ENCODE measurements at places on chromosomes 4 and X. TPM values are rescaled to one million over a fixed set of nuclear protein-coding genes. Genes with fewer than 3 reads are reported as not detected.

GRCh38 chr4:141290771-141291170 lies 70.1 kb downstream of the ZNF330 start:
- H3K36me3 ChIP-seq, result peaks cover 11% of the 10 kb centered on the region
- no peaks in the 10 kb centered on the region for H3K27me3 ChIP-seq
- H3K27ac ChIP-seq, result no peak overlapping the region
- no peak for DNase-seq

- no peak overlapping the region for H3K4me3 ChIP-seq
- H3K27ac ChIP-seq, result no peak overlapping the region
- DNase-seq, result no peak
Observed at GRCh38 chr4:156223985-156224384, 270.3 kb upstream of the CTSO start.

DNA sequence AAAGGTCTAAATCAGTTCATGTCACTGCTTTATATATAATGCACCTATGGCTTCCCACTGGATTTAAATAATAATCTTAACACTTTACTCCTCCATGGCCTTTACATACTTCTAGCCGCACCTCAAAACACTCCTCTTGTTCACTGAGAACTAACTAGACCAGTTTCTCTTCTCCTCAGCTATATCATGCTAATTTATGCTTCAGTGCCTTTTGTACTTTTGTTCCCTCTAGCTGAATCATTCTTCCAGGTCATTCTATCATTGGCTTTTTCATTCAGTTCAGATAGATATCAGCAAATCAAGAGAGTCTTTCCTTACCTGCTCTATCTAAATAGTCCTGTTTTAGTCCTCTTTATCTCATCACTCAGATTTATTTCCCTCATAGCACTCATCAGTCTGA lies 64.2 kb downstream of the TET2 start:
- H3K27me3 ChIP-seq, result no peaks in the 10 kb centered on the region
- peaks cover 15% of the 10 kb centered on the region for H3K4me1 ChIP-seq
- no peak overlapping the region for H3K4me3 ChIP-seq
- H3K36me3 ChIP-seq, result peaks cover 5% of the 10 kb centered on the region

GRCh38 chrX:5857232-5857631 lies 371.4 kb downstream of the NLGN4X start:
- no peak overlapping the region for H3K27ac ChIP-seq
- DNase-seq, result no peak
- H3K36me3 ChIP-seq, result no peaks in the 10 kb centered on the region
- no peaks in the 10 kb centered on the region for H3K4me1 ChIP-seq
- no peak overlapping the region for H3K4me3 ChIP-seq

GRCh38 chr4:59553063-59553720 lies 1646.9 kb upstream of the ADGRL3 start:
- H3K4me1 ChIP-seq, result peaks cover 7% of the 10 kb centered on the region
- H3K27me3 ChIP-seq, result no peaks in the 10 kb centered on the region
- no peaks in the 10 kb centered on the region for H3K36me3 ChIP-seq
- DNase-seq, result peak; percentile 47

- H3K27me3 ChIP-seq, result no peaks in the 10 kb centered on the region
- DNase-seq, result no peak
- H3K36me3 ChIP-seq, result peaks cover 19% of the 10 kb centered on the region
- no peaks in the 10 kb centered on the region for H3K4me1 ChIP-seq
- no peak overlapping the region for H3K27ac ChIP-seq
Observed at GRCh38 chr4:6616087-6616995, 24.1 kb upstream of the MRFAP1 start.

DNA sequence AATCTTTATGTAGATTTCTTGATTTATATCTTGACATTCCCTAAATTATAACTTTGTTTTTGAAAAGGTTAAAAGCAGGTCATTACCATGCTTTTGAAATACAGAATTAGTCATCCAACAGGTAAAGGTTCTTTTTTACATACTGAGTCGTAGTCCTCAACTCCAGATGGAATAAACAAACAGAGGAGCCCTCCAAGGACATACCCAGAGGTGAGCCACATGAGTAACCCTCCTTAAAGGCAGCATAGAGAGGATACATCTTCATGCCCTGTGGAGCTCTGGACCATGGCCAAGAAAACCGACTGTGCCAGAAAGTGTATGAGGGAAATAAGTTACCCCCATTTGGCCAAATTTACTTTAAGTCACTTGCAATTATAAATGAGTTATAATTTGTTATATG lies 95.3 kb upstream of the MCF2 start:
- no peaks in the 10 kb centered on the region for H3K27me3 ChIP-seq
- no peak overlapping the region for H3K4me3 ChIP-seq
- H3K36me3 ChIP-seq, result peaks cover 18% of the 10 kb centered on the region
- no peak overlapping the region for H3K27ac ChIP-seq
- peak; percentile 49 for DNase-seq
- no peaks in the 10 kb centered on the region for H3K4me1 ChIP-seq

DNA sequence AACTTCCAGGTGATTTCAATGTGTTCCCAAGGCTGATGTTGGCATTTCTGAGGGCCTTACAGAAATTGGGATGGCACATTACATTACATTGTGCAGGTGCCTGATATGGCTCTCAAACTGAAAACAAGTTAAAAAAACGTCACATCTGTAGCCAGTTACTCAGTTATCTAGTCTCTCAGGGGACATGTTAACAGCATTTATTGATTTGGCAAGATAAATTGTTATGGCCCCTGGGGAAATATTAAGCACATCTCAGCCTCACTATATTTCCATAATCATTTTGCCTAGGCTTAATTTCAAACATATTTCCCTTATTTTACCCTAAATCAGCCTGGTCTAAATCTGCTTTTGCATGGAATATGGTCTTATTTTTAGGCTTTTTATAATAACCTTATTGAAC lies 290.0 kb downstream of the IL15 start:
- no peak overlapping the region for H3K4me3 ChIP-seq
- no peaks in the 10 kb centered on the region for H3K36me3 ChIP-seq
- no peak overlapping the region for H3K27ac ChIP-seq
- H3K4me1 ChIP-seq, result no peaks in the 10 kb centered on the region

GRCh38 chr4:151950993-151951670 lies 190.3 kb upstream of the GATB start:
- DNase-seq, result no peak
- peaks cover 7% of the 10 kb centered on the region for H3K4me1 ChIP-seq
- no peak overlapping the region for H3K27ac ChIP-seq
- no peak overlapping the region for H3K4me3 ChIP-seq

DNA sequence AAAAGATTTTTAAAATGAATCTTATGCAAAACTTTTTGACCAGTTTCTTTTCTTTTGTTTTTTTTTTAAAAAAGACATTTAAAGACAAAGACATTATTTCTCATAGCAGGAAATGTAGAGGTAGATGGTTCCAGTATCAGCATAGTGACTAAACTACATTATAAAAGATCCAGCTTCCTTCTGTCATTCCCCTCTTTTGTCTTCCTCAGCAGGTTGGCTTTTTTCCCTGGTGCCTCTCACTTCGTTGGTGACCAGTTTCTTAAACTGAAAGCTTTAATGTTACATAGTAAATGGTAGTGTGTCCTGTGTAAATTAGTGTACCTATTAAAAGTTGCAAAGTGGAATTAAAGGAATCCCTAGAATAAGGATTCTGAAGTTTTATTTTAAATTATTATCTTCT lies 36.1 kb downstream of the DCK start:
- no peak overlapping the region for H3K27ac ChIP-seq
- peaks cover 12% of the 10 kb centered on the region for H3K36me3 ChIP-seq
- H3K4me1 ChIP-seq, result peaks cover 16% of the 10 kb centered on the region
- DNase-seq, result no peak
- H3K27me3 ChIP-seq, result no peaks in the 10 kb centered on the region
- no peak overlapping the region for H3K4me3 ChIP-seq

- H3K27ac ChIP-seq, result no peak overlapping the region
- H3K4me3 ChIP-seq, result no peak overlapping the region
- H3K36me3 ChIP-seq, result peaks cover 12% of the 10 kb centered on the region
- no peaks in the 10 kb centered on the region for H3K27me3 ChIP-seq
Observed at GRCh38 chrX:152197465-152197864, 59.1 kb upstream of the MAGEA10 start.

GRCh38 chrX:30349946-30350345 lies 40.8 kb upstream of the NR0B1 start:
- H3K4me3 ChIP-seq, result no peak overlapping the region
- no peak overlapping the region for H3K27ac ChIP-seq
- DNase-seq, result no peak
- no peaks in the 10 kb centered on the region for H3K27me3 ChIP-seq

- H3K36me3 ChIP-seq, result no peaks in the 10 kb centered on the region
- no peaks in the 10 kb centered on the region for H3K27me3 ChIP-seq
- no peak overlapping the region for H3K4me3 ChIP-seq
- peaks cover 5% of the 10 kb centered on the region for H3K4me1 ChIP-seq
Observed at GRCh38 chrX:120739300-120739699, 109.4 kb upstream of the C1GALT1C1 start.

GRCh38 chr4:94507708-94508107 lies 56.0 kb downstream of the PDLIM5 start:
- H3K27ac ChIP-seq, result peak overlapping the region; percentile 74
- H3K36me3 ChIP-seq, result peaks cover 36% of the 10 kb centered on the region
- no peak overlapping the region for H3K4me3 ChIP-seq
- DNase-seq, result peak; percentile 95
- H3K4me1 ChIP-seq, result peaks cover 34% of the 10 kb centered on the region

DNA sequence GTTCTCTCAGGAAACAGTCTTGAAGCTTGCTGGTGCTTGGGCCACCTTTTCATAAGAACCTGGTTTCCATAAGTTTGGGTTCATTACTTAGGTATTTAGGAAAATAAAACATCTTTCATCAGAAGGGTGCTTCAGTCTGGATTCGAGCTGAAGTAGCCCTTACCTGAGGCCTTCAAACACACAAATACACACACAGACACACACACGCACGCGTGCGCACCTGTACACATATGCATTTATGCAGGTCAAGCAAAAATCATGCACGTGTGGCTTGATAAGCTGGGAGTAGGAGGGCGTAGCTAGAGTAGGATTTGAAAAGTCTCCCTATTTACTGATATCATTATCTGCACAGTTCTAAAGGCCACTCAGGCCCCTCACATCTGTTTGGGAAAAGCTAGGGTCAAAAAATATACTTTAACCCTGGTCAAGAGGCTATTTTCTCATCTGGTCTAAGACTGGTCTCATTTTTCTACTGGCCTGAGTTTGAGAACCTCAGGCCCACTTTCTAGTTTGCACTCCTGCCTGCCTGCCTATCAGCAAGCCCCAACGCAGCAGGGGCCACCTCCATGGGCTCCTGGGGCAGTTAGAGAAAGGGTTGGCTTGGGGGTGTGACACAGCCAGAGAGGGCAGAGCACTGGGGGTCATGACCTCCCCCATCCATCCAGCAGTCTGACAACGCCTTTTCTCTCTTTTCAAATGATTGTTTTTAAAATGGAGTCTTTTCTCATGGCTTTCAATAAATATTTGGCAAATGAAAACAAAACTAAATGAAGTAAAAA lies 64.3 kb downstream of the RASL11B start:
- DNase-seq, result no peak
- no peaks in the 10 kb centered on the region for H3K27me3 ChIP-seq
- no peak overlapping the region for H3K4me3 ChIP-seq
- no peaks in the 10 kb centered on the region for H3K4me1 ChIP-seq

DNA sequence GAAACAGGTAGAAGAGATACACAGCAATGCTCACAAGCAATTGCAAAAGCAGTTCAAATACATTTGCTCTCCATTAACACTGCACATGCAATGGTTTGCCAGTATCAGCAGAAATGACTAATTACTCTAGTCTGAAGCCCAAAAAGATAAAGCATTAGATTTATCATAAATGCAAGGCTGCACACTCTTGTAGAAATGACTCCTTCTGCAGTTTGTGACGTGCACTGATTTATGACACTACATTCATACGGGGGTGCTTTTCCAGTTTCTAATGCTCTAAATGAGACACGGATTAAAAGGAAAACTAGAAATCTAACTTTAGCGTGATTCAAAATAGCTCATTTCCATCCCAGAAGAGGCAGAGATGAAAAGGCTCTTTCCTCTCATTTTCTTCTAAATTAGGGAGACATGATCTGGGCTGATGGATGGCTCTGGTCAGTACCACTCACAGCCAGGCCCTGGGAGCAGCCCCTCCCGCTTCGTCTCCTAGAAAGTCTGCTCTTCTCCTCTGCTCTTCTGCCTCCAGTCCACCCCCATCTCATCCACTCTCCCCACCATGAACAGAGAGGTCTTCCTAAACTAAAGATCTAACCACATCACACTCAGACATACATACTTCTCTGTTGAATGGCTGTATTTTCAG lies 33.2 kb downstream of the PPP2R2C start:
- H3K4me3 ChIP-seq, result no peak overlapping the region
- no peaks in the 10 kb centered on the region for H3K36me3 ChIP-seq
- DNase-seq, result no peak
- no peak overlapping the region for H3K27ac ChIP-seq
- no peaks in the 10 kb centered on the region for H3K27me3 ChIP-seq

GRCh38 chrX:119424999-119425398 lies 25.9 kb downstream of the SLC25A43 start:
- H3K4me1 ChIP-seq, result peaks cover 14% of the 10 kb centered on the region
- no peak for DNase-seq
- H3K4me3 ChIP-seq, result no peak overlapping the region
- peaks cover 22% of the 10 kb centered on the region for H3K36me3 ChIP-seq
- peaks cover 15% of the 10 kb centered on the region for H3K27me3 ChIP-seq

- peaks cover 61% of the 10 kb centered on the region for H3K27me3 ChIP-seq
- H3K4me3 ChIP-seq, result peak overlapping the region; percentile 54
- H3K4me1 ChIP-seq, result no peaks in the 10 kb centered on the region
- no peak for DNase-seq
Observed at GRCh38 chrX:73213734-73214425, 771 bp downstream of the NAP1L2 start.

DNA sequence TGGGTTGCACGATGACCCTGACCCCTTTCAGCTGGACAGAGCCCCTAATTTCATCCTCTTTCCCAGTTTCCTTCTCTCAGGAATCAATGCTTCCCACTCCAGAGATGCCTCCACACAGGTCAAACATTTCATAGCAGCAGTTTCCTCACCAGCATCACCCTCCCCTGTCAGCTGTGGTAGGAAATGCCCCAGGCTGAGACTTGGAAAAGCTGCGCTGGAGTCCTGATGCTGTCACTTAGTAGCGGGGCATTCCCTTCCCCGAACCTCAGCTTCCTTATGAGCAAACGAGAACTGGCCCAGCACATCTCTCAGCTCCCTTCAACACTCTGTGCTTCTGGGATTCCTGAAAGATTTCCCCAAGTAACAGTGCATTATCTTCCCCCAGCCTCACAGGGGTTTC lies 2.7 kb downstream of the GJB1 start:
- no peak overlapping the region for H3K4me3 ChIP-seq
- H3K4me1 ChIP-seq, result no peaks in the 10 kb centered on the region
- no peaks in the 10 kb centered on the region for H3K36me3 ChIP-seq
- DNase-seq, result no peak
- peaks cover 63% of the 10 kb centered on the region for H3K27me3 ChIP-seq

- H3K4me1 ChIP-seq, result no peaks in the 10 kb centered on the region
- H3K27ac ChIP-seq, result no peak overlapping the region
- H3K4me3 ChIP-seq, result no peak overlapping the region
- DNase-seq, result no peak
- no peaks in the 10 kb centered on the region for H3K36me3 ChIP-seq
- no peaks in the 10 kb centered on the region for H3K27me3 ChIP-seq
Observed at GRCh38 chrX:118468122-118468521, 27.5 kb upstream of the DOCK11 start.

Gene DIPK2B
- not detected for total RNA-seq

Gene NDP
- total RNA-seq, result not detected

Gene ARX
- total RNA-seq, result not detected

Gene LNX1
- total RNA-seq, result not detected

Gene CFAP47
- not detected for total RNA-seq

Gene NOX1
- not detected for total RNA-seq

Gene IQCM
- total RNA-seq, result not detected

Gene SYTL5
- not detected for total RNA-seq

Gene SOD3
- not detected for total RNA-seq

Gene MAGED4B
- total RNA-seq, result not detected

Gene GBA3
- not detected for total RNA-seq
